Stimulated activated naive CD4-positive, alpha-beta T cell (primary cell): ENCODE measurements at places on chromosomes 2 and 18.
A peak's percentile ranks its signal among the peaks of the same experiment; 100 is the strongest.

GRCh38 chr2:115609978-115610377 is 1167.5 kb downstream of the DPP10 start:
- no peak for DNase-seq

DNA sequence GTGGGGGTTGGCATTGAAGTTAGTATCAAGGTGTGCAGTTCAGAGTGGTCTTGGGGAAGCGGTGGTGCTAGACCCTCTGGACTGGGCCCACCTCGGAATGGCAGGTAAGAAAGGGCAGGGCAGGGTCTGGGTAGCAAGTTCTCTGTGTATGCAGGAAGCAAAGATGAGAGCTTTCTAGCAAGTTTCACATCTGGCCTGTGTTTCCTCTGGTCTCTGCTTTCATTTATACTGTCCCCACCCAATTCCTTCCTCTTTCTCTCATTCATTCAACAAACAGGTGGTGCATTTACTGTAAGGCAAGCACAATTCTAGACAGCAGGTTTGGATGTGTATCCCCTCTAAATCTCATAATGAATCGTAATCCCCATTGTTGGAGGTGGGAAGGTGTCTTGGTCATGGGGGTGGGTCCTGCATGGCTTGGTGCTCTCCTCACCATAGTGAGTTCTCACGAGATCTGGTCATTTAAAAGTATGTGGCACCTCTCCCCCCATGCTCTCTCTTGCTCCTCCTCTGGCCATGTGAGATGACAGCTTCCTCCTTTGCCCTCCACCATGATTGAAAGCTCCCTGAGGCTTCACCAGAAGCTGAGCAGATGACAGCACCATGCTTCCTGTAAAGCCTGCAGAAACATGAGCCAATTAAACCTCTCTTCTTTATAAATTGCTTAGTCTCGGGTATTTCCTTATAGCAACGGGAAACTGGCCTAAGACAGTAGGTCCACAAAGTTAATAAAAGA is 51.8 kb downstream of the PKDCC start:
- peak; percentile 24 for DNase-seq

DNA sequence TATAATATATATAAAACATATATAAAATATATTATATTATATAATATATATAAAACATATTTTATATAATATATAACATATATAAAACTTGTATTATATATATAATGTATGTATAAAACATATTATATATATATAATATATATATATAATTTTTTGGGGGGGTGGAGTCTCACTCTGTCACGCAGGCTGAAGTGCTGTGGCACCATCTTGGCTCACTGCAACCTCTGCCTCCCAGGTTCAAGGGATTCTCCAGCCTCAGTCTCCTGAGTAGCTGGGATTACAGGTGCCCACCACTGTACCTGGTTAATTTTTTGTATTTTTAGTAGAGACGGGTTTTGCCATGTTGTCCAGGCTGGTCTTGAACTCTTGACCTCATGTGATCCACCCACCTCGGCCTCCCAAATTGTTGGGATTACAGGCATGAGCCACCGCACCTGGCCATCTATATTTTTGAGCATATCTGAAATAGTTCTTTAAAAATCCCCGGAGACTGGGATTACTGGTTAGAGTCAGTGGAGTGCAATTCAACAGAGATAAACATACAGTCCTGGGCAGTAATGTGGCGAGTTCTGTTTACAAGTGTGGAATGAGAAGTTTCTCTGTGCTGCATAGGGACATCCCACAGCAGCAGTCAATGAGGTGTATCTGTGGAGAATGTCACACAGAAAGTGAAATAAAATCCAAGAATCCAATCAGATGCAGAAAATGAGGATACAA is 208.4 kb downstream of the MYCN start:
- peak; percentile 32 for DNase-seq

GRCh38 chr2:79512442-79513401 is at the start of gene CTNNA2:
Gene CTNNA2, plus strand, starts transcription at chr2:79513051.
- no peak for DNase-seq

- no peak for DNase-seq
Measured at GRCh38 chr2:199851883-199852282, 891 bp upstream of the FTCDNL1 start.

DNA sequence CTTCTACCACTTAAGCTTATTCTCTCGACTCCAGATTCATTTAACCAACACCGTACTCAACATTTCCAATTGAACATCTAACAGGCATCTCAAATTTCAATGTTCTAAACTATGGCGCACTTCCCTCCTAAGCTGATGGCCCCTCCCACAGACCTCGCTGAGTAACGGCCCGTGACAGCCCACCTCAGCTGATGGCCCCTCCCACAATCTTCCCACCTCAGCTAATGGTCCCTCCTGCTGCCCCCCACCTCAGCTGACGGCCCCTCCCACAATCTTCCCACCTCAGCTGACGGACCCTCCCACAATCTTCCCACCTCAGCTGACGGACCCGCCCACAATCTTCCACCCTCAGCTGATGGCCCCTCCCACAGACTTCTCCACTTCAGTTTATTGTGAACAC is 57.1 kb upstream of the TSPYL6 start:
- no peak for DNase-seq

DNA sequence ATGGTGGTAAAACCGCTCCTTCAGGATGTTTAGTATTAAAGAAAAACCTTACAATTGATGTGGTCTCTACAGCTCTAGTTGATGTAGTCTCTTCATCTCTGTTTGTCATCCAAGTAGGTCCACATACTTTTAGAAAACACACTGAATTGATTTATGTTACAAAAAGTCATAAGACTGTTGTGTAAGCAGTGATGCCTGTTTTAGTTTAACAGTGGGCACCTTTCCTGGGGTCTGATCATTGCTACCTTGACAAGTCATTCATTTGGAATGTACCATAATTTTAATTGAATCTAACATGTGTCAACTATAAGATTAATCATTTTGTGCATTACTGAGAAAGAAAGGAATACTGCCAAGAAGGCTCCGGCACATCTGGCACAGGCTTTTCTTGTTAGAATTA is 34.3 kb downstream of the GIGYF2 start:
- no peak for DNase-seq

DNA sequence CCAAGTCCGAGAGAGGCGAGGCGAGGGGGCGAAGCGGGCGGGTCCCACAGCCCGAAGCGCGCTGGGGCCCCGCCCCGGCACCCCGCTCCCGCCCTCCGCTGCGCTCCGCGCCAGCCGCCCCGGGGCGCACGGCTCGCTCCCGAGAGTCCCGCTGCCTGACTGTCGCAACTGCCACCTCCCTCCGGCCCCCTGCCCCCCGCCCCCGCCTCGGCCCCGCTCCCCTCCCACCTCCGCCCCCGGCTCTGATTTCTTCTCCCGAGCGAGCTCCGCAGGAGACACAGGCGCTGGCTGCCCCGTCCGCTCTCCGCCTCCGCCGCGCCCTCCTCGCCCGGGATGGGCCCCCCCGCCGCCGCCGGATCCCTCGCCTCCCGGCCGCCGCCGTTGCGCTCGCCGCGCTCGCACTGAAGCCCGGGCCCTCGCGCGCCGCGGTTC is at the start of gene WNT6:
Gene WNT6, plus strand, starts transcription at position 250 of the 432 bp plus-strand sequence. CDS start 233 bp downstream, outside the sequence.
- no peak for DNase-seq

DNA sequence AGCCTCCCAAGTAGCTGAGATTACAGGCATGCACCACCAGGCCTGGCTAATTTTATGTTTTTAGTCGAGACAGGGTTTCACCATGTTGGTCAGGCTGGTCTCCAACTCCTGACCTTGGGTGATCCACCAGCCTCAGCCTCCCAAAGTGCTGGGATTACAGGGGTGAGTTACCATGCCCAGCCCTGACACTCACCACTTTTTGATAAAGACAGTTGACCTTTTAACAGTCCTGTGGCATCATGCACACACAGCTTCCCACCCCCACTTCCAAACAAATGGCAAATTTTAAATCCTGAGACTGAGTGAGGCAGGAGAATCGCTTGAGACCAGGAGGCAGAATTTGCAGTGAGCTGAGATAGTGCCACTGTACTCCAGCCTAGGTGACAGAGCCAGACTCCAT is 6.2 kb upstream of the DNAJB2 start:
- no peak for DNase-seq

GRCh38 chr2:168819050-168819715 is 16.7 kb downstream of the NOSTRIN start:
- no peak for DNase-seq

- DNase-seq = no peak
Measured at GRCh38 chr18:79527656-79528315, 132.1 kb downstream of the NFATC1 start.

DNA sequence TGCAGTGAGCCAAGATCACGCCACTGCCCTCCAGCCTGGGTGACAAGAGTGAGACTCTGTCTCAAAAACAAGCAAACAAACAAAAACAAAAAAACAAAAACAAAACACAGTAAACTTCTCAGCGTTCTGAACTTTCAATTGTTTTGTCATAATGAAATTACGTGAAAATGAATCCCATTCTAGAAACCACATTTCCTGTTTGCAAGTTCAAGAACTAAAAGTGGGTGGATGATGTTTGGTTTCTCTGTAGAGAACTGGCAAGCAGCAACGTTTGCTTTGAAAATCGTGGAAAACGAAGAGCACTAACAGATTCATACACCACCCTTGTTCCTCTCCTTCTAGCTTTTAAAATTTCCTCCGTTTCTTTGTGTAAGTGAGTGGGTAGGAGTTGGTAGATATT is 226.1 kb upstream of the LYPD1 start:
- no peak for DNase-seq

DNA sequence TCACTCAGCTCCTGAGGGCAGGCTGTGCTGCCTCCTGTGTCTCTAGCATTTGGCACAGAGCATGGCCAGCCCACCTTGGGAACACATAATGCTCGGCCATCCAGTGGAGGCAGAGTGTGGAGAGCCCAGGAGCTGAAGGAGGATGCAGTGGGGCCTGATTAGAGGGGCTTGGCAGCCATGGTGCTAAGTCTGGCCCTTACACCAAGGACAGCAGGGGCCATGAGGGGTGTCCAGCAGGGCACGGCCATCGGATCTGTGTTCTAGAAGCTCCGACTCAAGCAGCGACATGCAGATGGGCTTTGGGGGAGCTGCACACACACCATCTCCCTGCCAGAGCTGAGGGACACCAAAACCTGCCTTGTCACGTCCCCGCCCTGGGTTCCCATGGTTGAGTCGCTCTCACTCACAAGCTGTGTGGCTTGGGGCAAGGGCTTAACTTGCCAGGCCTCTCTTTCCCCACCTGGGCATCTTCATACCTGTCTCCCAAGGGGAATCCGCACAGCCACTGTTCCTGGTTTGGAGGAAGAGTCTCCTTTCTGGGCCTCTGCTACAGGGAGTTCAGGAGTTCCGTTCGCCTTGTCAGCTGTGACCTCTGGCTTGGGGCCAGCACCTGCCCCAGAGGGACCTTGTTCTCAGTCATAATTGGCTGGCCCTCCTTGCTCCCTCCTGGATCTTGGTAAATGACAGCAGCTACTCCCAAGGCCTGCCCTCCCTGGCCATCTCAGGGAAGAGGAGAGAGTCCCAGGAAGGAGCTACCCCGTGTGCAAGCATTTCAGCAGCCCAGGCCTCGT is 1.3 kb upstream of the TOGARAM2 start:
- no peak for DNase-seq

GRCh38 chr2:10494351-10495066 is 46.4 kb upstream of the ODC1 start:
- no peak for DNase-seq

GRCh38 chr2:219204425-219205164 is 2.0 kb upstream of the ZFAND2B start:
- no peak for DNase-seq

GRCh38 chr2:150091846-150092245 is 395.6 kb downstream of the RND3 start:
- no peak for DNase-seq

- DNase-seq = no peak
Measured at GRCh38 chr2:36329746-36330472, 25.7 kb upstream of the CRIM1 start.

DNA sequence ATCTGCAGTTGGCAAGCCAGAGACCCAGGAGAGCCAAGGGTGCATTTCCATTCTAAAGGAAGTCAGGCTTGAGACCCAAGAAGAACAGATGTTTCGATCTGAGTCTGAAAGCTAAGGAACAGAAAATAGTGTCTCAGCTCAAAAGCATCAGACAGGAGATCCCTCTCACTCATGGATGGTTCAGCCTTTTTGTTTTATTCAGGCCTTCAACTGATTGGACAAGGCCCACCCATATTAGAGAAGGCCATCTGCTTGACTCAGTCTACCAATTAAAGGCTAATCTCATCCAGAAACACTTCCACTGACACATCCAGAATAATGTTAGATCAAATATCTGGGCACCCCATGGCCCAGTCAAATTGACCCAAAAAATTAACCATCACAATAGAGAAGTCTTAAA is 255.0 kb downstream of the TXNL1 start:
- DNase-seq = no peak

GRCh38 chr2:199804831-199805230 is 46.2 kb downstream of the FTCDNL1 start:
- no peak for DNase-seq

DNA sequence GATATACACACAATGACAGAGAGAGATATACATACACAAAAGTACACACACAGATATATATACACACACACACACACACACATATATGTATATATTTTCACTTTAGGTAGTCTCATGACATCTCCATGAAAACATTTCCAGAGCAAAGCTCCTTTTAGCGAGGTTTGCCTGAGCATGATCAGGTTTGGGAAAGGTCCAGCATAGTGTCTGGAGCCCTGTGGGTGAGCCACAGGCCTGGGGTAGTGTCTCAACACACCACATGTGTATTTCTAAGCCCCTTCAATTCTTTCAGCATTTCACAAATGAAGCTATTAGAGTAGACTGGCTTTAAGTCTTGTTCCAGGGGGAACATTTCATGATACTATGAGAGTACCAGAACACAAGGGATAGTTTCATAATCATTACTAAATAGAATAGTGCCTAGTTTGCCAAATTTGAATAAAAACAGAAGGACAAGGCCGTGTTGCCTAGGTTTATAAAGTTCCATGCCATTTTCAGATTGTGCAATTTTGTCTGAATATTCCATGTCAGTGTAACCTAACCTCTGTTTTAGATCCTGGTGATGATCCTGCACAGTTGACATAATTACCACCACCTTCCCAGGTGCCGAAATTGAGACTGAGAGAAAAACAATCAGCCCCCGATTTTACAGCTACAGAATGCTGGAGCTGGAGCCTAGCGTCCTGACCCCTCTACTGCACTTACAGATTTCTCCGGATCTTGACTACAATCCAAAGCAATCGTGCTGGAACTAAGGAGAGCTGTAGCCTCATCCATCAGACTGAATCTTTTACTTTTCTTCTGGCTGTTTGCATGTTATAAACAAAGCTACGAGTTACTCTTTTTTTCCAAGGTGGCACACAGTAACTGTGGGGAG is 332.7 kb downstream of the CYRIA start:
- DNase-seq = no peak

- no peak for DNase-seq
Measured at GRCh38 chr2:29273685-29274611, 158.7 kb downstream of the CLIP4 start.

DNA sequence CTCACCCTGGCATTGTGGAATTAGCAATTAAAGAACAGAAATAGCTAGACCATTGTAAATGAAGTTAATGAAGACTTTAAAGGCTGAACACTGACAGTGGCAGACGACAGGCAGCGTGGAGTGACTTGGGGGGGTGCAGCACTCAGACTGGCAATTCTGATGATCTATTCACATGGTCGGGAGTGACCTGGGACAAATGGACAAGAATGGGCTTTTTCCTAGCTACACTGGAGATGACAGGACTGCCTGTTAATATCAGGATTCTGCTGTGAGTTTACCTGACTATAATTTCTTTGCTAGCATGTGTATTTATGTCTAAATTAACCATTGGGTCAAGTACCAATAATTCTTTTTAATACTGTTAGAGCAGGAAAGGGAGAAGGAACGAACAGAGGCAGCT is 199.6 kb downstream of the FBXO15 start:
- no peak for DNase-seq
